Activated CD4-positive, alpha-beta T cell treated with anti-CD3 and anti-CD28 coated beads, Interleukin-2, amount 10 ng/mL, durations not matched to agents 7 days and 5 days (primary cell): ENCODE measurements at places on chromosomes 1 and 21. TPM values are rescaled to one million over a fixed set of nuclear protein-coding genes. Genes with fewer than 3 reads are reported as not detected.
A peak's percentile ranks its signal among the peaks of the same experiment; 100 is the strongest.

EFNA3 gene
- 2.7 TPM for total RNA-seq

KRTAP12-2 gene
- total RNA-seq: not detected

ITGB2 gene
- 439 TPM for total RNA-seq

CHI3L2 gene
- 56.0 TPM for total RNA-seq

LRRC38 gene
- total RNA-seq: not detected

AIDA gene
- total RNA-seq: 69.7 TPM

CD244 gene
- total RNA-seq: 2.1 TPM

FCER1A gene
- total RNA-seq: not detected

NOS1AP gene
- 0.06 TPM for total RNA-seq

LCE3E gene
- not detected for total RNA-seq

FCRL4 gene
- total RNA-seq: not detected

C1orf141 gene
- total RNA-seq: not detected

FAM177B gene
- total RNA-seq: not detected

- H3K27ac ChIP-seq: peak overlapping the region; percentile 14
- H3K4me3 ChIP-seq: no peak overlapping the region
- no peaks in the 10 kb centered on the region for H3K27me3 ChIP-seq
Measured at GRCh38 chr1:19429611-19430010, 55.7 kb downstream of the CAPZB start.

DNA sequence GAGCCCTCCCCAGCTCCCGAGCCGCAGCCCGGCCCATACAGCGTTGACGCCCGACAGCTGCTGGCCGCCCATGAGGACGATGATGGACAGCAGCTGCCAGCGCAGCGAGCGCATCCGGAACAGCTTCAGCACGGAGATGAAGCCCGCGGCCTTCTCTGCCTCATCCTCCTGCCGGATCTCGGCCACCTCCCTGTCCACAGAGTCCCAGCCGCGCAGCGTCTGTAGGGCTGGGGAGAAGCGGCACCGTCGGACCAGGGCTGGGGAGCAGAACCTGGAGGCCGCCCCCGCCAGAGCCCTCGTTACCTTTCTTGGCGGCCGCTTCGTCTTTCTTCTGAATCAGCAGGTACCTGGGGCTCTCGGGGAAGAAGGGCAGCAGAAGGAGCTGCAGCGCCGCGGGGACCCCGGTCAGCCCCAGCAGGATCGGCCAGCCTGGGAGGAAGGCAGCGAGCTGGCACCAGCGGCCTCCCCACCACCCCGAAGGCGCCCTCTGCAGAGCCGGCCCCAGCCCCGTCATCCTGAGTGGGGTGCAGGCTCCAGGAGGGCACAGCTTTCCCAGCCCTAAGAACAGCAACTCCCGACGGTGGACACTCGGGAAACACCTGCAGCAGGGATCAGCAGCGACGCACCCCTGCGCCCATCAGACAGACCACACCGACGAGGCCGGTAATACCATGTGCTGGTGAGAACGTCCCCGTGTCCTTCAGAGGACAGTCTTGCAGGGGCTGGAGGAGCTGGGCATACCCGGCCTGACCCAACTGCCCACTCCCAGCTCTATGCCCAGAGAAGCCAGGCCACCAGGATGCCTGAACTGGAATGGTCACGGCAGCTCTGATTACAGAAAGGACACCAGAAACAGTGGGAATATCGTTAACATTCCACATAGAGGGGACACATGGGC is 13.8 kb upstream of the SLC2A7 start:
- H3K27ac ChIP-seq: no peak overlapping the region
- no peaks in the 10 kb centered on the region for H3K4me1 ChIP-seq
- no peak overlapping the region for H3K4me3 ChIP-seq
- DNase-seq: no peak

DNA sequence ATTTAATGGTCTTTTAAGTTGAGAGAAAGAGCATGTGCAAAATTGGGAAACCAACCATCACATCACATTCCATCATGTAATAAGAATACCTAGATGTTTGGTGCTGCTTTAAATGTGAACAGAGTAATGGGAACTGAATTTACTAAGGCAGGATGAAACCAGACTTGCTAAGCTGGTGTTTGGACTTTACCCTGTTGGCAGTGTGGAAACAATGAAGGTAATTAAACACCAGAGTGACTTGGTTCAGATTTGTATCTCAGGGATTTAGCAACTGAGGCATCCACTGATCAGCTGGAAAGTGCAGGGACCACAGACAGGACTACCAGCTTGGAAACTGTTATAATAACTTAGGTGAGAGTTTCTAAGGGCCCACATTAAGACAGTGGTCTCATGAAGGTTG is 263.4 kb downstream of the OLFM3 start:
- H3K36me3 ChIP-seq: no peaks in the 10 kb centered on the region
- H3K27ac ChIP-seq: no peak overlapping the region
- no peaks in the 10 kb centered on the region for H3K4me1 ChIP-seq
- H3K27me3 ChIP-seq: no peaks in the 10 kb centered on the region
- no peak overlapping the region for H3K4me3 ChIP-seq

GRCh38 chr1:78240755-78241154 is 195.0 kb downstream of the GIPC2 start:
- H3K36me3 ChIP-seq: no peaks in the 10 kb centered on the region
- H3K4me3 ChIP-seq: no peak overlapping the region
- no peak for DNase-seq

- no peaks in the 10 kb centered on the region for H3K27me3 ChIP-seq
- no peak overlapping the region for H3K27ac ChIP-seq
- H3K4me3 ChIP-seq: no peak overlapping the region
- no peak for DNase-seq
- H3K4me1 ChIP-seq: peaks cover 5% of the 10 kb centered on the region
Measured at GRCh38 chr1:119743308-119743707, 25.4 kb downstream of the HMGCS2 start.

GRCh38 chr1:172903581-172904220 is 147.0 kb downstream of the TNFSF18 start:
- peaks cover 39% of the 10 kb centered on the region for H3K4me1 ChIP-seq
- no peak for DNase-seq
- H3K27me3 ChIP-seq: peaks cover 31% of the 10 kb centered on the region
- H3K27ac ChIP-seq: no peak overlapping the region
- no peak overlapping the region for H3K4me3 ChIP-seq

DNA sequence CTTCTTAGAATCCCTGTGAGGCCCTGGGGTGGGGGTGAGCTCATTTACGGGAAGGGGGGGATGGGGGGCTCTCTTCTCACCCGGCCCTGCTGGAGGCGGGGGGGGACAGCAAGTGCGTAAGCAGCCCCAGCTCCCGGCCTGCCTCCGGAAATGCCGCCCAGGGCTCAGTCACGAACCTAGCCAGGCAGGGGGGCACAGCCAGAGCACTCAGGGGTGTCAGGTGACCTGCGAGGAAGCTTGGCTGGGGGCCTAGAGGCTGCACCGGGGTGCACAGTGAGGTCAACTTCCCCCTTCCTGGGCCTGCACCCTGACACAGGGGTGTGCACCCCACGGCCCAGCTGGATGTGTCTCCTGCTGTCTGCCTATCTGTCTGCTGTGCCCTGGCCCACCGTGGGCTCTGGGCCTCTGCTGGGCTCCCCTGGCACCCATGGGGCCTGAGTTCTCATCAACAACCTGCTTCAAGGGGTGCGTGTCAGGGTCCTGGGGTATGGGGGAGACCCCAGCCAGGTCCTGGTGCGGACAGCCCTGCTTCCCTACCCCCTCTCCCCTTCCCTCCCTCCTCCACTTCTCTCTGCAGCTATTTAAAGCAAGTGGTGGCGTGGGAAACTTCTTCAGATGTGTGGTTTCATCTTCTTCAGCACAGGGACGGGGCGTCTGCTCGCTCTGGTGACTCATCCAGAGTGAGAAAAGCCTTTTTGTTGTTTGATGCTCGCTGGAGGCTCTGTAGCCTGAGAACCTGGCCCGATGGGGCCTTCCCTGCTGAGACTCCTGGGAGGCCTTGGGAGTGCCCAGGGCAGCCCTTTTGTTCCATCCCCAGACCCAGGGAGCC is 92.5 kb upstream of the RUNX3 start:
- H3K36me3 ChIP-seq: no peaks in the 10 kb centered on the region
- H3K4me1 ChIP-seq: peaks cover 96% of the 10 kb centered on the region
- H3K27me3 ChIP-seq: no peaks in the 10 kb centered on the region

GRCh38 chr1:179042700-179043099 is 17.0 kb downstream of the FAM20B start:
- DNase-seq: no peak
- H3K36me3 ChIP-seq: peaks cover 11% of the 10 kb centered on the region
- no peak overlapping the region for H3K27ac ChIP-seq
- H3K4me3 ChIP-seq: no peak overlapping the region
- H3K27me3 ChIP-seq: no peaks in the 10 kb centered on the region

- H3K36me3 ChIP-seq: no peaks in the 10 kb centered on the region
- peaks cover 21% of the 10 kb centered on the region for H3K4me1 ChIP-seq
- no peak for DNase-seq
- no peak overlapping the region for H3K4me3 ChIP-seq
- H3K27ac ChIP-seq: no peak overlapping the region
Measured at GRCh38 chr1:245375789-245376460, 221.1 kb downstream of the KIF26B start.

- no peak overlapping the region for H3K27ac ChIP-seq
- H3K27me3 ChIP-seq: no peaks in the 10 kb centered on the region
- no peak for DNase-seq
- no peaks in the 10 kb centered on the region for H3K36me3 ChIP-seq
- H3K4me3 ChIP-seq: no peak overlapping the region
Measured at GRCh38 chr1:93672069-93672468, 9.6 kb downstream of the BCAR3 start.

DNA sequence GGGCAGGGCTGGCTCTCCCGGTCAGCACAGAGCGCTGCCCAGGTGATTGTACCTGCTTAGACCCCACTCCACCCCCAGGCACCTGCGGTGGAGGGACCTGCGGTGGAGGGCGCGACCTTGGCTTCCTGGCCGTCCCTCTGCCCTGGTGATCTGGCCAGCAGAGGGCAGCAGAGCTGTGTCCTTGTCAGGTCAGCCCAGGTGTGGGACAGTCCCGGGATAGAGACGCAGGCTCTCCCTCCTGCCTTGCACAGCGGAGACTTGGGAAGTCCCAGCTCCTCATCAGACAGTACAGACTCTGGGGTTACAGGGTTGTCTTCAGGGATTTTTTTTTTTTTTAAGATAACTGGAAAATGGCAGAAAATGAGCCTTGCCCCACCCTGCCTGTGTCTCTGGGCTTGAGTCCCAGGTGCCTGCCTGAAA is 10.0 kb downstream of the SLX9 start:
- peaks cover 9% of the 10 kb centered on the region for H3K36me3 ChIP-seq
- H3K4me1 ChIP-seq: peaks cover 11% of the 10 kb centered on the region
- no peaks in the 10 kb centered on the region for H3K27me3 ChIP-seq
- DNase-seq: peak; percentile 86

DNA sequence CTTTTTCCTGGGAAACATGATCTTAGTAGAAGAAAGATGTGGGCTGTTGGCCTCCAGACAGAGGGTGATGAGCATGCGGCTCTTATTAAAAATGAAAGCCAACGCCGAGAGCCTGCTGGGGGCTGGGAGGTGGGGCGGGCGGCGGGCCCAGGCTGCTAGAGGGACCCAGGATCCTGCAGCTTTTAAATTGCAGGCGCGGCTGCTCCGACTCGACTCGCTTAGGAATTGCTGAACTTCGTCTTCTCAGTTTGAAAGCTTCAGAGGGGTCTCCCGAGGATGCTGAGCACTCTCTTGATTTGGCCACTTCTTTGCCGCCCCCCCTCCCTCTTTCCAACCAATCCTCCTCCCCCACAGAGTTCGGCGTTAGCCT is 1.2 kb downstream of the AGPAT3 start:
- peaks cover 58% of the 10 kb centered on the region for H3K4me1 ChIP-seq
- DNase-seq: peak; percentile 48
- peaks cover under 1% of the 10 kb centered on the region for H3K27me3 ChIP-seq
- H3K4me3 ChIP-seq: peak overlapping the region; percentile 78
- H3K27ac ChIP-seq: peak overlapping the region; percentile 91
- peaks cover 33% of the 10 kb centered on the region for H3K36me3 ChIP-seq

GRCh38 chr1:97034651-97035050 is 313.1 kb downstream of the PTBP2 start:
- H3K27me3 ChIP-seq: peaks cover 2% of the 10 kb centered on the region
- H3K36me3 ChIP-seq: no peaks in the 10 kb centered on the region
- no peak overlapping the region for H3K4me3 ChIP-seq
- H3K4me1 ChIP-seq: no peaks in the 10 kb centered on the region

DNA sequence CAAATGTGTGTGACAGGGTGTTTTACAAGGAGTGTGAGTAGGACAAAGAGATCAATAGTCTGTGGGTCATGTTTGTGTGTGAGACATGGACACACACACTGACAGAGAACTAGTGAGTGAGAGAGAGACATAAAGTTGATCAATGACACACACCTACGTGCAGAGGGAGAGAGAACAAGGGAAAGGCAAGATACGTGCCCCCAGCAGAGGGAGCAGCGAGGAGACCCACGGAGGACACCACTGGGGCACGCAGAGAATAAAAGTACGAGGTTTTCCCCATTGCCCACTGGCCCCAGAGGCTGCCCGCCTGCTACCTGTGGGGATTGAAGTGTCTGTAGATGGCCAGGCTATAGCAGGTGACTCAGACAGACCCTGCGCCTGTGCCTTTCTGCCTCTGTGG is 130.2 kb upstream of the CSF3R start:
- no peaks in the 10 kb centered on the region for H3K4me1 ChIP-seq
- DNase-seq: no peak
- no peak overlapping the region for H3K27ac ChIP-seq
- H3K4me3 ChIP-seq: no peak overlapping the region
- H3K27me3 ChIP-seq: no peaks in the 10 kb centered on the region
- no peaks in the 10 kb centered on the region for H3K36me3 ChIP-seq
